Activated CD4-positive, alpha-beta memory T cell treated with anti-CD3 and anti-CD28 coated beads, Interleukin-2, amount 10 ng/mL, durations not matched to agents 7 days and 5 days (primary cell): ENCODE measurements at places on chromosomes 7 and 10. TPM values are rescaled to one million over a fixed set of nuclear protein-coding genes. Genes with fewer than 3 reads are reported as not detected.

- H3K4me1 ChIP-seq: peaks cover 51% of the 10 kb centered on the region
- H3K4me3 ChIP-seq: peak overlapping the region; percentile 96
- H3K27ac ChIP-seq: peak overlapping the region; percentile 96
- no peaks in the 10 kb centered on the region for H3K27me3 ChIP-seq
Measured at GRCh38 chr10:101816913-101817336, 1.3 kb downstream of the OGA start.

GRCh38 chr7:134957005-134957404 is 29.3 kb upstream of the AGBL3 start:
- no peak overlapping the region for H3K4me3 ChIP-seq
- DNase-seq: no peak
- H3K27ac ChIP-seq: no peak overlapping the region
- H3K27me3 ChIP-seq: peaks cover 7% of the 10 kb centered on the region
- H3K4me1 ChIP-seq: peaks cover 5% of the 10 kb centered on the region

DNA sequence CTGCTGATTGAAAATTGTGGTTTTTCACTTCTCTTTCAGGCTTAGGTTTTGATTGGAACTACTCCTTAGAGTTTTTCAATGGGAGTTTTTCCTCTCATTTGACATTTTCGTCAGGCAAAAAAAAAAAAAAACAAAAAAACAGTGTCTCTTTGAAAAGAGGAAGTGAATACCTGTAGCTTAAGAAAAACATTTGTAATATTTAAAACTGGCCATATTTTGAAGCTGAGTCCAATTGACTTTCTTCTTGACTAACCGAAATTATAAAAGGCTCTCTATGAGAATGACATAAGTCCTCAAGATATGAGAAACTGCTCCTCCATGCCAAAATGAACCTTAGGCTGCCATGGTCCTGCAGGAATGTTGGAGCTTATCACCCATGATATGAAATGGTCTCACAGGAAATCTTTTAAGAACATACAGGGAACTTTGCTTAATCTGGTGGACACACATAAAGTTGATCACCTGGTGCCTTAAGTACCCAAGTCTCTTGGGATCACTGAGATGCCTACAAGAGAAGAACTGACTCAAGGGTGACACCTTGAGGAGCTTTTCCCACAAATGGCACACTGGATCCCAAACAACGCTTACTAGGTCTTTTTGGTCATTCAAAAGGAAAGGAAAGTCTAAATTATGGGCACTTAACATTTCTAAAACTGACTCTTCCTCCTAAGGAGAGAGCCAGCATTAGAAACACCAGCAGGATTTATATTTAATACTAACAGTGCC is 263.4 kb downstream of the CDC14C start:
- H3K27ac ChIP-seq: no peak overlapping the region
- H3K4me1 ChIP-seq: no peaks in the 10 kb centered on the region
- no peaks in the 10 kb centered on the region for H3K36me3 ChIP-seq
- no peak for DNase-seq

GRCh38 chr7:75725306-75725705 is 13.4 kb downstream of the HIP1 start:
- H3K4me3 ChIP-seq: no peak overlapping the region
- peaks cover 26% of the 10 kb centered on the region for H3K4me1 ChIP-seq
- no peaks in the 10 kb centered on the region for H3K27me3 ChIP-seq

- no peaks in the 10 kb centered on the region for H3K4me1 ChIP-seq
- H3K36me3 ChIP-seq: no peaks in the 10 kb centered on the region
- DNase-seq: no peak
- H3K27ac ChIP-seq: no peak overlapping the region
- no peaks in the 10 kb centered on the region for H3K27me3 ChIP-seq
Measured at GRCh38 chr10:124601431-124602120, 140.0 kb downstream of the LHPP start.

- H3K4me1 ChIP-seq: no peaks in the 10 kb centered on the region
- H3K36me3 ChIP-seq: no peaks in the 10 kb centered on the region
- no peaks in the 10 kb centered on the region for H3K27me3 ChIP-seq
Measured at GRCh38 chr7:35993676-35994606, 159.1 kb upstream of the EEPD1 start.

DNA sequence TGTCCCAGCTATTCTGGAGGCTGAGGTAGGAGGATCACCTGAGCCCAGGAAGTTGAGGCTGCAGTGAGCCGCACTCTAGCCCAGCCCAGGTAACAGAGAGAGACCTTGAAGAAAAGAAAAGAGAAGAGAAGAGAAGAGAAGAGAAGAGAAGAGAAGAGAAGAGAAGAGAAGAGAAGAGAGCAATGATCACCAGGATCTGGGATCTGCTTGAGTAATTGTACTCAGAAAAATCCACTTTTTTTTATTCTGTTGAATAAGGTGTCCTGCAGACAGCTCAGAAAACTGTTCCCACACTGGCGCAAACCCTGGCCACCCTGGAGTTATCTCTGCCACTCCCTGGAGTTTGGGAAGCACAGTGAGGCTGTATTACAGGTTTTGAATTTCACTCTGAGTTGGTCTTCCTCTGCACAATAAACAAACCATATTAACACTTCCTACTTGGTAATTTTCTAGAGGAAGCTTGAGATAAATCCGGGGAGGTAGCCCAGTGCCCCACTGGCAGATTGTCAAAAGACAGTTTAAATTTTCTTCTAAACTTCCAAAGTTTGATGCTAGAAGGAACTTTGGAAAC is 9.6 kb upstream of the OAT start:
- no peak for DNase-seq
- H3K4me1 ChIP-seq: no peaks in the 10 kb centered on the region
- H3K27me3 ChIP-seq: peaks cover 12% of the 10 kb centered on the region
- H3K27ac ChIP-seq: no peak overlapping the region

GRCh38 chr7:80967917-80968297 is 49.1 kb upstream of the SEMA3C start:
- H3K36me3 ChIP-seq: no peaks in the 10 kb centered on the region
- no peak overlapping the region for H3K27ac ChIP-seq
- no peaks in the 10 kb centered on the region for H3K4me1 ChIP-seq
- DNase-seq: no peak
- H3K4me3 ChIP-seq: no peak overlapping the region
- no peaks in the 10 kb centered on the region for H3K27me3 ChIP-seq

DNA sequence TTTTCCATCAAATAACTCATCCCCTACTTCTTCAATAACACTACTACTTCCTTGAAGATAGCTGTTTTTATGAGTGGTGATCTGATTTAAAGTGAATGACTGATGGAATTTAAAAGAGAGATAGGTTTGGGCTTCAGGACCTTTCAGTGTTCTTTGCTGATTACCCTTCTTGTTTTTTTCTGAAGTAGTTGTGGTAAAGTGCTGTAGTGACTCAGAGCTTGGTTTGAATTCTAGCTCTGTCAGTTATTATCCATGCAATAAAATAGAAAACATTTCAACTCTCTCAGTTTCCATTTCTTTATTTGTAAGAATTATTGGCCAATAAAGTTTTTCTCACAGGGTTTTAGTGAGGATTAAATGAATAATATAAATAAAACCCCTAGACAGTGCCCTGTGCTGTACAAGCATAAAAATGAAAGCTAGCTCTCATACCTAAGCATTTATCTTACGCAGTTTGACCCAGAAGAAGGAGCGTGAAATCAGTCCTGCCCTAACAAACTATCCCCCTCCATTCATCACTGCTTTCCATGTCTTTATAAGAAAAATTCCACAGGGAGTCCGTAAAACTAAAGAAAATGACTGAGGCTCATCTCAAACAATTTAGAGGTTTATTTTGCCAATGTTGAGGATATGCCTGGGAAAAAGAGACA is 25.1 kb upstream of the AKAP9 start:
- no peak for DNase-seq
- H3K4me3 ChIP-seq: no peak overlapping the region
- no peak overlapping the region for H3K27ac ChIP-seq
- peaks cover 18% of the 10 kb centered on the region for H3K4me1 ChIP-seq
- peaks cover 7% of the 10 kb centered on the region for H3K27me3 ChIP-seq

GRCh38 chr10:28810057-28810870 is 132.9 kb downstream of the BAMBI start:
- no peaks in the 10 kb centered on the region for H3K36me3 ChIP-seq
- no peak overlapping the region for H3K27ac ChIP-seq
- H3K4me1 ChIP-seq: no peaks in the 10 kb centered on the region
- no peak overlapping the region for H3K4me3 ChIP-seq
- H3K27me3 ChIP-seq: peaks cover 23% of the 10 kb centered on the region

DNA sequence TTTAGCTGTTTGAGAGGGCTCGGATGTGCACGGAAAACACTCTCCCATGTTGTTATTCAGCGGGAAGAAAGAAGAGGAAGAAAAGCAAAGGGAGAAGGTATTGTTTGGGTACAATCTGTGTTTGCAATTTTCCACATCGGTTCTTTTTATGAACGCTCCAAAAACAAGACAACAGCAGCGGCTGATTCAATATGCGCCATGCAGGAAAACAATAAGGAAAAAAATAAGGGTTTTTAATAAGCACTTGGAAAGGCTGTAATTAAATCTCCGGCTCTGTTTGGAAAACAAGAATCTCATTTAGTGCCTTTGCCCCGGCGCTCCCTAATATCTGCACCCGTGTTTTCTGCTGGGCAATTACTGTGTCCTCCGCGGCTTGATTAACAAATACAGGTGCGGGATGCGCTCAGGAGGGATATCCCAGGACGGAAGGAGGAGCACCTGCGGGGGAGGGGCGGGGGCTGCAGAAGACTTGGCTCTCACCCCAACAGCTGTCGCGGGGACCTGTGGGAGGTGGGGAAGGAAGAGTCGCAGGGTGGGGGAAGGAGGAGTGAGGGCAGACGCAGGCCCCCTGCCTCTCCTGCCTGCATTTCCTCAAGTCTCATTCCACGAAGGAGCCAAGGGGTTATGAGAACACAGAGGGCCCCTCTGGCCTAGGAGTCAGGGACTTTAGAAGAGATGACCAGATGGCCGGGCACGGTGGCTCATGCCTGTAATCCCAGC is 181.5 kb upstream of the PODXL start:
- H3K4me3 ChIP-seq: no peak overlapping the region
- no peak for DNase-seq

DNA sequence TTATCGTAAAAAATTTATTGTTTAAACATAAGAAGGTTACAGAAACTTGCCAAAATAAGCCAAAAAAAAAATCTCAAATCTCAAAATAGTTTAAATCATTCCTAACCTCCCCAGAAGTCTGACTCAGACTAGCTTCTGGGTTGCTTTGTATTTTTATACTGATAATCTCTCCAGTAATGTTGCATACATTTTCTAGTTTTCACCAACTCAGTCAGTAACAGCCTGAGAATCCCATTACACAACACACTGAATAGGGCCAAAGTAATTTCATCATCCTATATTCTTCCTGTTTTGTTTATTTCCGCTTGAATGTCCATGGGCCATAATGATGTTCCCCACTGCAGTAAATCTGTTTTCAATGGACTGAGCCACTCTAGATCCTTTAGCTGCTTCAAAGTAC is 478.5 kb downstream of the GPAM start:
- H3K27me3 ChIP-seq: no peaks in the 10 kb centered on the region
- H3K27ac ChIP-seq: no peak overlapping the region
- DNase-seq: no peak

DNA sequence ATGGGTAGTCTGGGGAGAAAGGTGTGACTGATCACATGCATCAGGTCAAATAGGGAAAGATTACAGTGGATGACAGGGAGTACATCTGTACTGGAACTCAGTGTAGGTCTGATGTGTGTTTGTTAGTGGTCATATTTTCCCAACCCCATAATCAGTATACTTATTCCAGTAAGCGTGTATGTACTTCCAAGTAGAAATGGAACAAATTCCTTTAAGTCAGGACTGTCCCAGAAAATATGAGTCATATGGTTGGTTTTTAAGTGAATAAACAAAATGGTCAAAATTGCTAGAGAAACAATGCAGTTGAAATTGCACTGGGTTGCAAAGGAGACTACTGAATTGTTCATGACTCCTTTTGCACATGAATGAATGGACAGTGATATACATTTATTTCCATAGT is 118.8 kb upstream of the MYO3A start:
- DNase-seq: no peak
- no peaks in the 10 kb centered on the region for H3K27me3 ChIP-seq
- H3K4me3 ChIP-seq: no peak overlapping the region
- H3K36me3 ChIP-seq: no peaks in the 10 kb centered on the region
- H3K27ac ChIP-seq: no peak overlapping the region

DNA sequence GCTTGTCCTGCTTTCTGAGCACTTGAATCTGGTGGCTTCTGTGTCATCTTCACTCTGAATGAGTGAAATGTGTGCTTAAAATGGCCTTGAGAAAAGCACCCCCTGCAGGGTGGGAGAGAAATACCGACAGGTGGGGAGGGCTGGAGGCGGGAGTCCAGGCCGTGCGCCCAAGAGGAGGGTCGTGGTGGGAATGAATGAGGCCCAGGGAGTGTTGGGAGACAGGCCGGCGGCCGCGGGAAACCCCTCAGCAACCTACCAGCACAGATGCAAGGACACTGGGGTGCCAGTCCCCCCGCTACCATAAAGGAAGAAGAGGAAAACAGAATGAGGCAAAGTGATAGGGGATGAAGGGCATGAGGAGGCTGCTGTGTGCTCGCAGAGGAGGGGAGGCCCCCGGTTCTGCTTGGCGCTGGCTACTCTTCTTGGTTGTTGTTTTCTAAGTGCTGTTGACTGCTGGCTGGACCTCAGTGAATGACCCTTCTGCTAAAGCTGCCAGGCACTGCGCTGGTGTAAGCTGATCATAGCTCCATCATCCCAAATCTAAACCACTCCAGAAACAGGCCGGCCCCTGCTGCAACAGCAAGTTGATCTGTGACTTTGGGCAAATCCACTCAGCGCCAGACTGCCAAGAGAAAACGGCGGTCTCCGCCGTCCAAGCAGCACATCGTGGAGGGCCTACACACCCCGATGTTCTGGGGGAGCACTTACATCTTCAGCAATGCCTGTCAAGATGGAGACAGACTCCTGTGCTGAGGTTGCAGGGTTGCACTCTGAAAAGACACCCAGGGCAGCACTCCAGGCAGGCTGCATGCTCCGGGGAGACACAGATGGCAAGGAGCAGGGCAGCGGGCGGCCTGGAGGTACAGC is 378.5 kb downstream of the DNAJB6 start:
- H3K4me1 ChIP-seq: no peaks in the 10 kb centered on the region
- H3K27ac ChIP-seq: no peak overlapping the region
- no peak for DNase-seq
- H3K27me3 ChIP-seq: no peaks in the 10 kb centered on the region

GRCh38 chr7:127514499-127514898 is 70.9 kb downstream of the GCC1 start:
- H3K27me3 ChIP-seq: peaks cover 19% of the 10 kb centered on the region
- H3K4me1 ChIP-seq: no peaks in the 10 kb centered on the region
- no peaks in the 10 kb centered on the region for H3K36me3 ChIP-seq
- DNase-seq: no peak
- H3K27ac ChIP-seq: no peak overlapping the region
- H3K4me3 ChIP-seq: no peak overlapping the region

Gene HTR5A
- total RNA-seq: not detected

Gene GNGT1
- total RNA-seq: not detected
